ENCODE measurements at places on chromosomes 3 and 15. TPM values are rescaled to one million over a fixed set of nuclear protein-coding genes. Genes with fewer than 3 reads are reported as not detected.

The MYL3 gene
- not detected for total RNA-seq

The OXSR1 gene
- total RNA-seq = 39.3 TPM

The GHSR gene
- not detected for total RNA-seq

The KBTBD13 gene
- total RNA-seq = not detected

The LSMEM2 gene
- total RNA-seq = 1.5 TPM

The IL20RB gene
- 4.6 TPM for total RNA-seq

The DUOXA2 gene
- total RNA-seq = not detected

The MUSTN1 gene
- not detected for total RNA-seq

The SMCO1 gene
- total RNA-seq = not detected

DNA sequence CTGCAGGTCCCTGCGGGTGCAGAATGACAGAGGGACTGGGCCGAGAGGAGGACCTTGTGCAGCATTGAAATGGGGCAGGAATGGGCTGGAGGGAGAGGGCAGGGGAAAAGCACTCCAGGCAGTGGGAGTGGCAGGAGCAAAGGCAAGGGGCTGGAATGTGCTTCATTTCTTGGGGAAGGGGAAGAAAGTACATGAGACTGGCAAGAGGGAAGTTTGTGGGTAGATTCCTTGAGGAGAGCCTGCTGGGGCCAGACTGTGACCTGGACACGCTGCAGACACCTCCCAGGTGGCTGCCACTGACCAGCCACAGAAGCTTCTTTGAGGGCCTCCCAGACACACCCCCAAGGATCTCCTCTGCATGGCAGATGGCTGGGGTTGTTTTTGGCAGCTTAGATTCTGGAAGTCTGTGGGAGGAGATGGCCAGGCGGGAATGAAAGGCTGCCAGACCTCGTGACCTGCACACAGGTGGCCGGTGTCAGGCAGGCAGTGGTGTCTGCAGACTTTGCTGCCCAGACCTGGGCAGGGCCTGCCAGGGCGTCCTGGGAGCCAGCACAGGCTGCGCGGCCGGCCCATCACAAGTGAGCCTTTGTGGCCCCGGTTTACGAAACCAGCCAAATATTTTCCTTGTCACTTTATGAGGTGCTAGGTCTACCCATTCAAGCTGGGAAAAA lies 53.1 kb downstream of the SPSB4 start:
- DNase-seq = no peak

- no peak for DNase-seq
Measured at GRCh38 chr15:40875991-40876730, 2.1 kb upstream of the RHOV start.

GRCh38 chr3:135271177-135272025 lies 476.3 kb downstream of the EPHB1 start:
- DNase-seq = peak; percentile 3

DNA sequence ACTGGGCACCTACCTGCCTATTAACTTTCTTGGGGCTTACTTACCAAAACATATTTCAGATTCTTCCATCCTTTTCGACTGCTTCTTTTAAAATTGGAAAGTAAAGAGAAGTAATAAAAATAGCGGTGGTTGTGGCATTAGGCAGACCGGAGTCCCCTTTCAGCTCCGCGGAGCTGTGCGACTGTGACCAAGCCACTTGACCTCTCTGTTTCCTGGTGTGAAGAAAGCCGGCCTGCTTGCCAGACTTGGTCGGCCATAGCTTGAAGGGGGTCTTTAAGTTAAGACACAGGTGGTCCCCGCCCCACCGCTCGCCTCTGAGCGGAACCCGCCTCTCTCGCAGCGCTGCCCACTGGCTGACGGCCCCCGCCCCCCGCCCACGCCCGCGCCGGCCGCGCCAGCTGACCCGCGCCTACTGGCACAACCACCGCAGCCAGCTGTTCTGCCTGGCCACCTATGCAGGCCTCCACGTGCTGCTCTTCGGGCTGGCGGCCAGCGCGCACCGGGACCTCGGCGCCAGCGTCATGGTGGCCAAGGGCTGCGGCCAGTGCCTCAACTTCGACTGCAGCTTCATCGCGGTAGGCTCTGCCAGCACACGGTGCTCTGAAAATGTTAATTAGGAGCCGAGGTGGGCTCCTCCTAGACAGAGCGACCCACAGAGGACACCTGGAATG lies 18.3 kb downstream of the NOX5 start:
- no peak for DNase-seq

GRCh38 chr15:64542091-64542490 lies 81.7 kb downstream of the ZNF609 start:
- no peak for DNase-seq

GRCh38 chr3:128084675-128085021 lies 32.4 kb downstream of the SEC61A1 start:
- no peak for DNase-seq

DNA sequence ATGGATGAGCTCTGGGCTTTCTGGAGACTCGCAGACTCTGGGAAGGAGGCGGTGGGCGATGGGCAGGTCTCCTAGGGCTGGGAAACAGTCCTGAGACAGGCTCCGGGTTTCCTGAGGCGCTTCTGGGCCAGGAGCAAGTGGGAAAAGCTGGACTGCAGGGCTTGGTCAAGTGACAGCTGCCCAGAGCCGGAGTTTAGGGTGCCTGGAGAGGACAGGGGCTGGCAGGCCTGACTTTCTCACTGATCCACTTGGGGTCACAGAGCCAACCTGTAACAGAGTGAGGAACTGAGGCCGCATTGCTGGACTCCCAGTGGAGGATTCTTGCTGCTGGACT lies 107.9 kb downstream of the APBA2 start:
- DNase-seq = no peak

GRCh38 chr15:99914723-99915122 lies 181.5 kb upstream of the LYSMD4 start:
- DNase-seq = no peak

DNA sequence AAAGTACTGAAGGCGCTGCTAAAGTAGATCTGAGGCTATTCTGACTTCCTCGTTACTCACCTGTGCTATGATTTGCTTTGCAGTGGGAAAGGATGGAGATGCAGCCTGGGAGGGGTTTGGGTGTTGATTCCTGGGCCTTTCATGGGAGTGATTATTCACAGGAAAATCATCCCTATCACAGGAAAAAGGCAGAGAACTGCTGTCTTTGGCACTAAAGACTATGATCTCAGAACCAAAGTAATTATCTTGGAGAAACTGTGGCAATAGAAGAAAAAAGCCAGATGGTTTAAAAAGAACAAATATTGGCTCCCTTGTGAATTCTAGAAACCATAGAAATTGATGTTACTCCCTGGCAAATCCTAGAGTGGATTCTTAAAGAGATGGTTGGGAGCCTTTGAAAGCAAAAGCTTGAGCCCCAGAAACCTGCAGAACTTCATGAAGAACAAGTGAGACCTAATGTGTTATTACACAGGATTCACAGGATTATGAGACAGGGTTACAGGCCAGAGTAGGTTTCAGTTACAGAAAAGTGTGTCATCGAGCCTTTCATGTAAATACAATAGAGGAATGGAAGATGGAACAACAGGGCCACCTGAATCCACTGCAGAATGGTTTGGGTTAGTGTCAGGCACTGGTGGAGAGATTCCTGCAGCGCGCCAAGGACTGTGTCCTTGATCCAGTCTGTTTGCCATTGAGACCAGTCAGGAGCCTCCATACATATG lies 85.7 kb downstream of the OXNAD1 start:
- no peak for DNase-seq

DNA sequence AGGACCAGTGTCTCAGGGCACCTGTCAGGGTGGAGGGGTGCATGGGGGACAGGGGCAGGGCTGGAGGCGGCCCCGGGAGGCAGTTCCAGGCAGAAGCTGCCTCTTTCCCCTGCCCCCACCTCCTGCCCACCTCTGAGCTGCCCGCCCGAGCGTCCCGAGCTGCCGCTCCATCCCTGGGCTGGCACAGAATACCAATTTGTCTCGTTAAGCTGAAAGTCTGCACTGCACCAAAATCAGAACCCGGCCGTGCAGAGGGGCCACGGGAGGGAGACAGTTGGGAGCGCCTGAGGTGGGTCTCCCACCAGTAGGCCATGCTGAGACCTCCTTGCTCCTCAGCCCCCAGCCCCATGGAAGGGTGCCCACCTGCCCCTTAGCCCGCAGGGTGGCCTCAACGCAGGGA lies 1.3 kb upstream of the ATP2B2 start:
- DNase-seq = no peak

- DNase-seq = peak; percentile 82
Measured at GRCh38 chr3:179768080-179768479, 115.2 kb downstream of the USP13 start.

DNA sequence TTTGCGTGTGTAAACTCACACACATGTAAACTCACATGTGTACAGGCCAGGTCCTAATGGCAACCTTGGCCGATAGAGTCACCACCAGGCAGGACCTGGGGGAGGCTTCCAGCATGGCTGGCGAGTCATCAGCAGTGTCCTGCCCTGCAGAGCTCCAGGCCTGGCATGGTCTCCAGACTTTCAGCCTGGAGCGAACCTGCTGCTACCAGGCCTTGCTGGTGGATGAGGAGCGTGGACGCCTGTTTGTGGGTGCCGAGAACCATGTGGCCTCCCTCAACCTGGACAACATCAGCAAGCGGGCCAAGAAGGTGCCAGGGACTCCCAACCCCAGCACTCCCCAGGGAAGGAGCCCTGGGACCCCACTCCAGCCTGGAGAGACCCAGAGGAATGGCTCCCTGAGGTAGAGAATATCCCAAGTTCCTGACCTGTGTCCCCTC lies 1.0 kb downstream of the SEMA3B start:
- DNase-seq = no peak

DNA sequence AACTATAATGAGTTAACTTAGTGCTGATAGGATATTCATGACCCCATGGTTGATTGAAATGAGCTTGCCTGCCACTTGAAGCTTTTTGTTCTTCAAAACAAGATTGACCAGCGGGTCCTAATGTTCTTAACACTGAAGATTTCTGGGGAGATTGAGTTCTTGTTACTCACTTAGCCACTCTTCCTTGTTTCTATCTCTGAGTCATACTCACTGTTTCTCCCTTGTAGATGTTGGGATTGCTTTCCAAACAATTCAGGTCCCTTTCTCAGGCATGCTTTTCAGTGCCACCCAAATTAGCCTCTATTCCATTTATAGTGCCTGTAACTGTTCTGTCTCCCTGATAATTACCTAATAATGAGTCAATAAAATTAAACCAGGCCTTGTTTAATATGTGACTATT lies 517.0 kb downstream of the SQOR start:
- DNase-seq = peak; percentile 17

DNA sequence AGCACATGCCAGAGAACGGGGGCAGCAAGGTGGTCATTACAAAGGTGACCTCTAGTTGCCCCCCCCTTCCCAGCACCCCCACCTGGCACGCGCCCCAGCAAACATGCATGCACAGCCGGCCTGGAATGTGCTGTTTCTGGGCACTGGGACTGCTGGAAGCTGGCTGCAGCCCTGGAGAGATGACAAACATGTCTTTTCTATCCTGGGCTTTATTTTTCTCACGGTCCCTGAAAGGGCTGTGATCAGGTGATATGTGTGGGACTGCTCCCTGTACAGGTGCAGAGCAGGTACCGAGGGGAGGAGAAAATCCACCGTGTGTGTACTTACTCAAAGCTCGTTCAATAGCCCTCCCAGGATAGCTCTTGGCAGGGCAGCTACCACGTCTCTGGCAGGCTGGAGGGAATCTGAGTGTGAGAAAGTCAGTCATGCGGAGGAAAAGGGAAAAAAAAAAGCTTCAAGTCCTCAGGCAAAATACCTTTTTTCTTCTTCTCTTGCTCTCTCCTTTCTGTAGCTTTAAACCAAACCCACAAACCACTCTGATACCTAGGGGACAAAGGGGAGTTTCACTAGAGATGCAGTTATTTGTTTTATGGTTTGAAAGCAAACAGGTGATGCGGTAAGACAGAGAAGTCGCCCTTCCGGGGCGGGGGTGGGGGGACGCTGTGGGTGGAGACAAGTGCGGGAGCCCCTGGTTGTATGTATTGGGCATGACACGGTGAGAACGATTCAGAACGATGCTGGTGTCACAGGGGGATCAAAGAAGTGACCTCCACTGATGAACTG lies 5.0 kb upstream of the HES1 start:
- DNase-seq = peak; percentile 70

DNA sequence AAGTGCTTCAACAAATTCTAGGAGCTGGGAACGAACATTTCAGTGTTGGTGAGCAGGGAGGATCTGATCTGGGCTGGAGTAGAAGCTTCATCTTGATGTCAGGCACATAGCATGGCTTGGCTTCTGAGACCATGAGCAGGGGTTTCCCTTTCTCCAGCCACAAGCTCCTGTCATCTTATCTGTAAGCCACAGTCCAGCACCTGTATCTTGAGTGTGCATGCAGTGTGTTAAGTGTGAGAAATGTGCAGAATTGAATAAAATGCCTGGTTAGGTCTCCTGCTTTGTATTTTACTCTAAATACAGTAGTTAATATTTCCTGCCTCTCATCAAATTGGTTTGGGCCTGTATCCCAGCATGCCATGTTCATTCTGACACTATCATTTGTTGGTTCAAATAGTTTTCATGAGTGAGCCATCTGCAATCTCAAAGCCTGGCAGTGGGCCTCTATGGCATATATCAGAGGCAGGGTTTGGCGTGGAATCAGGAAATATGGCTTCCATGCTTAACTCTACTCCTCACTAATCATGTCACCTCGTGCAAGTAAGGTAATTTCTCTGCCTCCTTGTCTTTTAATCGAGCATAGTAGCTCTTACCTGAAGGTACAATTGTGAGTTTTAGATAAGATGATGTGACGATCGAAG lies 43.3 kb downstream of the TLNRD1 start:
- DNase-seq = no peak

- DNase-seq = no peak
Measured at GRCh38 chr15:88630141-88630721, 8.6 kb upstream of the ISG20 start.

Data from GM23338 (cell line).